ENCODE measurements at places on chromosomes 11 and 22.
A peak's percentile ranks its signal among the peaks of the same experiment; 100 is the strongest.

GRCh38 chr11:125625630-125626287 lies 796 bp downstream of the CHEK1 start:
- peak; percentile 69 for DNase-seq

- DNase-seq: no peak
These were observed 662 bp upstream of the TRIM3 start for GRCh38 chr11:6474413-6474792.

- no peak for DNase-seq
These were observed 80.2 kb upstream of the NTM start for GRCh38 chr11:131290185-131290584.

- no peak for DNase-seq
These were observed 152.2 kb downstream of the SPATA19 start for GRCh38 chr11:133693110-133693509.

DNA sequence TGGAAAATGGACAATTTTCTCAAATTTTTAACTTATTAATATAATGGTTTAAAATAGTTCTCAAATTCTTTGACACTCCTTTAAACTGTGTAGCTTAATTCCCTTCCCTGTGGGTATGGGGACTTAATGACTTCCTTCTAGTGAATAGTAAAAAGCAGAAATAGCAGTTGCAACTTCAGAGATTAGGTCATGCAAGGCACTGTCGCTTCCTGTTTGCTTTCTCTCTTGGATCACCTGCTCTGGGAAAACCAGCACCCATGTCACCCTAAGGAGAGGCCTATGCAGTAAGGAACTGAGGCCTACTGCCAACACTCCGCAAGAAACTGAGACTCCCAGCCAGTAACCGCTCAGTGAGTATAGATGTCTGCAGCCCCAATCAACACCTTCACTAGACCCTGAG lies 5.5 kb upstream of the PANX3 start:
- no peak for DNase-seq

DNA sequence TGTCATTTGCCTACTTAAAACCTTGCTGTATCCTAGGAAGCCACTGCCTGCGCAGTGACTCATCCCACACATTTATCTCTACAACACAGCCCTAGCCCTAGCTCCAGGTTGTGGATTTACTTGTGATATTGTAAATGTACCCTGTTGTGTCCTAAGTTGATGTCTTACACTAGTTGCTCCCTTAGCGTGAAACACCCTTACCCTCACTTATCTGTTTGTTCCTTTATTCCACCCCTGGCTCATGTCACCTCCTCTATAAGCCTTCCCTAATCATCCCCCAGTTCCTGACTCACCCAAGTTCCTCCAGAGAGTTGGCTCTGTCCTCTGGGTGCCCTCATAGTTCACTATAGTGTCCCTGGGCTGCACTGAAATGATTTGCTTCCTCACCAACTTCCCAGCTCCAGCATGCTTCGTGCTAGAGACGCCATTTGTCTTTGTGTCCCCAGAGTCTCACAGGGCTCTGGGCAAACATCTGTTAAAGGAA lies 431.8 kb upstream of the FAT3 start:
- no peak for DNase-seq

DNA sequence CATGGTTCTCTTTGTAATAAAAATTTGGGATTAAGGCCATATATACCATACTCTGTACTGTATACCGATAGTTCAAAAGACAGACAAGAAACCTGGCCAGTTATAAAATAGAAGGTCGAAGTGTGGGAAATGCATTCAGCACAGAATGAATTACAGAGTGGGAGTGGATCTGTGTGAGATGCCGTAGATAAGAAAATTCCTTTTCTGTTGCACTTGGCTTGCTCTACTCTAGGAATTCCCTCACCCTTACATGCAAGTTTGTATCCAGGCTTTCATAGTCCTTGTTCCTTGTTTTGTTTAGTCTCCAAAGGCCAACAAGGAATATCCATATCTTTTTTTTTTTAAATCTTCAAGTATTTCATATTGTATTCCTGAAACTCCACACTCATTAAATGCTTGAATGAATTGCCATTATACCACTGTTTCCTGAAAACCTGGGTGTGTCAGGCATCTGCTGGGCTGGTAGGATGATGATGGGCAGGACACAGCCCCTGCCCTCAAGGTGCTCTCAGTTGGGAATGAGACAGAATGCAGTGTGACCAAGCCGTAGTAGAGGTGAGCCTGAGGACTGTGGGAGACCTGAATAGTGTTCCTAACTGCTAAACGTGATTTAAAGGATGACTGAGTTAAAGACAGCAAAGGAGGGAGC lies 53.5 kb downstream of the TEAD1 start:
- no peak for DNase-seq

- DNase-seq: no peak
These were observed 36.6 kb upstream of the MUC15 start for GRCh38 chr11:26608507-26609146.

DNA sequence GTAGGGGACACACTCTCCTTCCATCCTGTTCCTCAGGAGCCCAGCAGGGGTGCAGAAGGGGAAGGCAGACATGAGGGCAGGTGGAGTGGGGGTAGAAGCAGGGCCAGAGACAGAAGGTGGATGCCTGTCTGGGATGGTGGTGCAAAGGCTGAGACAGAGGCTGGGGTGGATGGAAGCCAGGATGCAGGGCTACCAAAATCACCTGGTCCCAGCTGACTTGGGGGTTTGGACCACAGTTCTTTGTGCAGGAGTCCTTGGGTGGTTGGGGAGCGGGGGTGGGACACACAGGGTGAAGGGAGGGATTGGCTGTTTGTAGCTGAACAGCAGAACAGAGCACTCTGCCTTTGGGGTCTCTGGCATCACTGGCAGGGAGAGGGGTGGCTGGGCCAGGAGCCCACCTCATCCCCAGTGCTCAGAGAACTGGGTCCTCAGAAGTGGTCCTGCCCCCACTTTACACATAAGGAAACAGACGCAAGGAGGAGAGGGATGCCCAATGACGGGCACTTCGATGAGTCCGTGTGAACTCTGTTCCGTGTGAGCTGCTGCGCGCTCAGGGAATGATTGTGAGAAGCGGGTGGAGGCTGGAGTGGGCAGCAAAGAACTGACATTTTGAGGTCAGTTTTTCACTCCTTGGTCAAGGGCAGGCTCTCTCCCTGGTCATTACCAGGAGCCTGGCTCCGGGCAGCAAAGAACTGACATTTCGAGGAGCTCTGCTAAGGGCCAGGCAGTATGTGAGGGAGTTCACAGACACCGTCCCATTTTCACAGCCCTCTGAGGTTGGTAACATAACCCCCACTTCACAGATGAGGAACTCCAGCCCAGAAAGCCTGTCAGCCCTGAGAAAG lies 1.9 kb downstream of the TAGLN start:
- DNase-seq: no peak

- DNase-seq: no peak
These were observed 11.0 kb downstream of the CARS1 start for GRCh38 chr11:3046190-3046589.

GRCh38 chr22:17143826-17144225 lies 15.3 kb downstream of the HDHD5 start:
- no peak for DNase-seq

GRCh38 chr11:37984991-37985390 lies 1387.0 kb upstream of the RAG2 start:
- no peak for DNase-seq

DNA sequence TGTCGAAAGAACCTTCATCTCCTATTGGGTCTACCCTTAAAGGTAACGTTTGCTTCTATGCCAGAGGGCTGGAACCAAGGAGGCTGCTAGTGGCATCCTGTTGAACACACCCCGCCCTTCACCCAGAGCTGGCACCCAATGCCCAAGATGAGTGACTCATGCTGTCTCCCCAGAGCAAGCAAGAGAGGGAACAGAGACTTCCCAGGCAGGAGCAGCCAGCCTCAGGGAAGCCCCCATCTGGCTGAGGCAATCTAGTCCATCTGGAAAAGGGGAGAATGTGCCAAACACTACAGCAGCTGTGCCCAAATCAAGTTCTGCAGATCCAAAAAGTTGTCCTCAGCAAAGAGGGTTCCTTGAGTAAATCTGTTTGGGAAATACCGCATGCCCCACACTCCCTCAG lies 91.9 kb upstream of the TP53I11 start:
- no peak for DNase-seq

GRCh38 chr11:130847517-130847916 lies 68.8 kb downstream of the SNX19 start:
- no peak for DNase-seq

DNA sequence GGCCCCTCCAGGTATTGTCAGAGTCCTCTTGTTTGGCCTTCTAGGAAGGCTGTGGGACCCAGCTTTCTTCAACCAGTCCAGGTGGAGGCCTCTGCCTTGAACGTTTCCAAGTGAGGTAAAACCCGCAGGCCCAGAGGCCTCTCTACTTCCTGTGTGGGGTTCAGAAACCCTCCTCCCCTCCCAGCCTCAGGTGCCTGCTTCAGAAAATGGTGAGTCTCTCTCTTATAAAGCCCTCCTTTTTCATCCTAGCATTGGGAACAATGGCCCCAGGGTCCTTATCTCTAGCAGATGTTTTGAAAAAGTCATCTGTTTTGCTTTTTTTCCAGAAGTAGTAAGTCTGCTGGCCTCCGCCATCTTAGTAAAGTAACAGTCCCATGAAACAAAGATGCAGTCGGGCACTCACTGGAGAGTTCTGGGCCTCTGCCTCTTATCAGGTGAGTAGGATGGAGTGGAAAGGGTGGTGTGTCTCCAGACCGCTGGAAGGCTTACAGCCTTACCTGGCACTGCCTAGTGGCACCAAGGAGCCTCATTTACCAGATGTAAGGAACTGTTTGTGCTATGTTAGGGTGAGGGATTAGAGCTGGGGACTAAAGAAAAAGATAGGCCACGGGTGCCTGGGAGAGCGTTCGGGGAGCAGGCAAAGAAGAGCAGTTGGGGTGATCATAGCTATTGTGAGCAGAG lies at the start of gene CD3E:
Gene CD3E (plus strand): TSS at position 163 of the 681 bp plus-strand sequence. CDS start 223 bp downstream, at position 386.
- no peak for DNase-seq

DNA sequence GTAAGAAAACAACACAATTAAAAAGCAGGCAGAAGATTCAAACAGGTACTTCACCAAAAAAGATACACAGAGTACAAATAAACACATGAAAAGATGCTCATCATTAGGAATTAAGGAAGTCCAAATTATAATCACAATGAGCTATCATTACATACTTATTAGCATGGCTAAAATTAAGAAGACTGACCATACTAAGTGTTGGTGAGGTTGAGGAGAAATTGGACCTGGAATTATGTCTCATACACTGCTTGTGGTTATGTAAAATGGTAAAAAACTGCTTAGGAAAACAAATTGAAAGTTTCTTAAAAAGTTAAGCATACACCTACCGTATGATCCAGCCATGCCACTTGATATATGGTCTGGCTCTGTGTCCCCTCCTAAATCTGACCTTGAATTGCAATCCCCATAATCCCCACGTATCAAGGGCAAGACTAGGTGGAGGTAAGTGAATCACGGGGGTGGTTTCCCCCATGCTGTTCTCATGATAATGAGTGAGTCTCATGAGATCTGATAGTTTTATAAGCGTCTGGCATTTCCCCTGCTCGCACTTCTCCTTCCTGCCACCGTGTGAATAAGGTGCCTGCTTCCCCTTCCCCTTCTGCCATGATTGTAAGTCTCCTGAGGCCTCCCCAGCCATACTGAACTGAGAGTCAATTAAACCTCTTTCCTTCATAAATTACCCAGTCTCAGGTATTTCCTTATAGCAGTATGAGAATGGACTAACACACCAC lies 4.8 kb downstream of the SAAL1 start:
- no peak for DNase-seq

DNA sequence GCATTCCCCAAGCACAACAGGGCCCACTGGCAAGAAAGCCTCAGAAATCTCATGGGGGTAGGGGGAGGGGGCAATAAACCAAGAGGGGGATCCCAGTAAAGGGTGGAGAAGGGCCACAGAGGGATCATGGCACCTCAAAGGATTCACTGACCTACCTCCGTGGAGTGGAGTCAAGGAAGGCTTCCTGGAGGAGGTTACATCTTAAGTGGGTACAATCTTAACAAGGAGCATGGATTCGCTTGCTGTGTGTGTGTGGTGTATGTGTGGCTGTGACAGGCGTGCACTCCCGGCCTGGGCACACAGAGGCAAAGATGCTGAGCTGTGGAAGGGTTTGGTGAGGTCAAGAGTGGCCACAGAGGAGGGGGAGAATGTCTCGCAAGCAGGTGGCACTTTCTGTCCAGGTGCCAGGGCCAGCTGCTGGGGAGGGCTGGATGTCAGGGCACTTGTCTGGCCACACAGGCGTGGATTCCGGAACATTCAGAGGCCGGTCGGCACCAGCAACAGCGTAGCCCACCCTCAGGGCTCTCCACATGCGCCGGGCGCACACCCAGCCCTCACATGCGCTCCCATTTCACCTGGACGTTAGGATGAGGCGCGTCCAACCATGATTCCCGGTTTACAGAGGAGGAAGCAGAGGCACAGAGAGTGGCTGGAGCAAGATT lies 43.3 kb downstream of the WNT7B start:
- no peak for DNase-seq

DNA sequence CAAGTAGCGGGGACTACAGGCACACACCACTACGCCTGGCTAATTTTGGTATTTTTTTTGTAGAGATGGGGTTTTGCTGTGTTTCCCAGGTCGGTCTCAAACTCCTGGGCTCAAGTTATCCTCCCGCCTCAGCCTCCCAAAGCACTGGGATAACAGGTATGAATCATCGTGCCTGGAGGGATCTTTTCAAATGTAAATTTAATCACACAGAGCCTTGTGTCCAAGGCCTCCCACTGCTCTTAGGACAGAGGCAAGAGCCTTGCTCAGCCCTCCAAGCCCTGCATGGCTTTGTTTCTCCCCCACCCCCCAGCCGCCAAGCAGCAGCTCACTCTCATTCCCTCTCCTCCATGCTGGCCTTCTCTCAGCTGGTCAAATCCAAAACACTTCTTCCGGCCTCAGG lies 75.3 kb upstream of the CREB3L1 start:
- no peak for DNase-seq

Data from stimulated activated CD8-positive, alpha-beta memory T cell treated with anti-CD3 and anti-CD28 coated beads, Interleukin-4, amount 100 ng/mL, for 4 hours (primary cell).